Calu3 (cell line): ENCODE measurements at places on chromosomes 3 and 15. TPM values are rescaled to one million over a fixed set of nuclear protein-coding genes. Genes with fewer than 3 reads are reported as not detected.

The STAB1 gene
- total RNA-seq, result 0.26 TPM in 1 of 2 replicates, not detected in the other

The LIPH gene
- total RNA-seq, result 159 and 213 TPM in 2 replicates

The BDH1 gene
- total RNA-seq, result 49.0 and 56.7 TPM in 2 replicates

The SUCNR1 gene
- 0.07 TPM in 1 of 2 replicates, not detected in the other for total RNA-seq

The SLC2A2 gene
- 0.09 and 0.95 TPM in 2 replicates for total RNA-seq

The MESD gene
- 47.3 and 49.9 TPM in 2 replicates for total RNA-seq

The ST8SIA2 gene
- total RNA-seq, result not detected in 2 replicates

The ALS2CL gene
- 39.6 and 46.7 TPM in 2 replicates for total RNA-seq

The SPINK8 gene
- total RNA-seq, result not detected in 2 replicates

The C2CD4A gene
- 17.1 and 17.6 TPM in 2 replicates for total RNA-seq

The CLDN16 gene
- 2.9 and 4.8 TPM in 2 replicates for total RNA-seq

The PPP1R2 gene
- 60.6 and 68.2 TPM in 2 replicates for total RNA-seq

The RTP1 gene
- not detected in 2 replicates for total RNA-seq

The B3GALNT1 gene
- 25.1 and 31.1 TPM in 2 replicates for total RNA-seq

The MGLL gene
- 42.4 and 55.2 TPM in 2 replicates for total RNA-seq

The FBN1 gene
- 0.93 and 1.1 TPM in 2 replicates for total RNA-seq

The PLA2G4E gene
- 0.09 TPM in 1 of 2 replicates, not detected in the other for total RNA-seq

The MTHFS gene
- 66.7 and 68.0 TPM in 2 replicates for total RNA-seq

The GBE1 gene
- 10.8 and 12.7 TPM in 2 replicates for total RNA-seq

The CKMT1A gene
- total RNA-seq, result 0.66 and 1.2 TPM in 2 replicates

The CCR3 gene
- 0.17 TPM in 1 of 2 replicates, not detected in the other for total RNA-seq

The CP gene
- 4.0 and 5.4 TPM in 2 replicates for total RNA-seq

The DAZL gene
- not detected in 2 replicates for total RNA-seq

The SMCO1 gene
- not detected in 2 replicates for total RNA-seq

The PRR23A gene
- not detected in 2 replicates for total RNA-seq

The RBM5 gene
- 126 and 128 TPM in 2 replicates for total RNA-seq

The APOD gene
- total RNA-seq, result 0.34 TPM in 1 of 2 replicates, not detected in the other
